ENCODE measurements at places on chromosomes 2 and 18.

DNA sequence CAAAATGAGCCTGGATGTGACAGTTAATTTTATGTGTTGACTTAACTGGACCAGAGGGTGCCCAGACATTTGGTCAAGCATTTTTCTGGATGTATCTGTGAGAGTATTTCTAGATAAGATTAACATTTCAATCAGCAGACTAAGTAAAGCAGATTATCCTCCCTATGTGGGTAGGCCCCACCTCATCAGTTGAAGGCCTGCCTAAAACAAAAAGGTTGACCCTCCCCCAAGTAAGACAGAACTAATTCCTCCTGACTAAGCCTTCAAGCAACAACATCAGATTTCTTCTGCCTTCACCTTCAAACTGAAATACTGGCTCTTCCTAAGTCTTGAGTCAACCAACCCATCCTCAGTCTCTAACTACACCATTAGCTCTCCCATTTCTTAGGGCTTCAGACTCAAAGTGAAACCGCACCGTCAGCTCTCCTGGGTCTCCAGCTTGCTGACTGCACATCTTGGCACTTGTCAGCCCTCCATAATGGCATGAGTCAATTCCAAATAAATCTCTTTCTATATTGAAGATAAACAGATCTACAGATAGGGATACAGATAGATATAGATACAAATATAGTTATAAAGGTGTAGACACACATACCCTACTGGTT lies 47.9 kb downstream of the MEMO1 start:
- DNase-seq = no peak

- no peak for DNase-seq
These were observed 22.7 kb downstream of the BCL11A start for GRCh38 chr2:60530660-60531281.

- no peak for DNase-seq
These were observed 9.6 kb upstream of the MMADHC start for GRCh38 chr2:149597050-149597667.

DNA sequence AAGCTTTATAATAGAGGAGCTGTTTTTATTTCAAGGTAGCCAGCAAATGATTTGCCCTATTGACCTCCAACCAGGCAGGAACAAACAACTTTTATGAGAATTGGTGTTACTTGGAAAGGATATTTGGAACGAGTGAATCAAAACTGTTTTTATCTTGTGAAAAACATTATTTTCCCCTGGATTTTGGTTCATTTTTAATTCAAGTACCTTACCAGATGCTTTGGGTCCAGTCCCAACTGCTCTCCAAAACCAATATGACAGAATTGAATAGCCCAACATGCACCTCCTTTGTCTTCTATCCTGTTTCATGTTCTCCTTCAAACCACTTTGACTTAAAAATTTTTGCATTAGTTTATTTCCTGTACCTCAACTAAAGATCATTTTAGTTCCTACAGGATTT lies 178.6 kb upstream of the RBMS1 start:
- DNase-seq = no peak

DNA sequence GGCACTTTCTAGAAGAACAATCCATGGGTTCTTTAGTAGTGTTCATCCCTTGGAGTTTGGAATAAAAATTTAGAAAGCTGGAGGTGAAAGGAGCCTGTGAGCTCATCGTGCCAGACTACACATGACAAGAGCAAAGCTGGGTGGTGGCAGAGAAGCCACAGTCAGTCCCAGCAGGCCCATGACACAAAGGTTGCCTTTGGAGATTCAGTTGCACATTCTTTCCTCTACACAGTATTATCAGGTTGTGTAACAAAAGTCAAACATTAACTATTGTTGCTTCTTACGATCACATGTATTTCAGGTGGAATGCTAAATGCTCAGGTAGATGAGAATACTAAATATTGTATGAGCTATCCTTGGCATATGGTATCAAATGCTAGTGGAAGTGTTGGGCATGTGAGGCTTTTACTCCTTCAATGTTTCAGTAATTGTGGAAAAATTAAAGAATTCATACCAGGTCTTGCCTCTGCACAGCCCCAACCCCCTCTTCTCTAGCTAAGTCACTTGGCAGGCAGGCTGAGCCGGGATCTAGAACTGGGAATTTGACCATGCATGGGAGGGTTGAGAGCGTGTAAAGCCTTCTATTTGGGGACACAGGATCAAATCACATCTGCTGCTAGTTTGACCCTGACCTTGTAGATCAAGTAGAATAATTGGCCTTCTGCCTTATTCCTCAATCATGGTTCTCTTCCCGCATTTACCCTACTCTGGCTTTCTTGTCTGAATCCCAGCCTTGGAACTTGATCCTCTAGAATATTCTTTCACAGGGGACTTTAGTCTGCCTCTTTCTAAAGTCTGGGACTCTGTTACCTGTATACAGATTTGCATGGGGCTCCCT lies 230.9 kb downstream of the GCA start:
- DNase-seq = no peak

DNA sequence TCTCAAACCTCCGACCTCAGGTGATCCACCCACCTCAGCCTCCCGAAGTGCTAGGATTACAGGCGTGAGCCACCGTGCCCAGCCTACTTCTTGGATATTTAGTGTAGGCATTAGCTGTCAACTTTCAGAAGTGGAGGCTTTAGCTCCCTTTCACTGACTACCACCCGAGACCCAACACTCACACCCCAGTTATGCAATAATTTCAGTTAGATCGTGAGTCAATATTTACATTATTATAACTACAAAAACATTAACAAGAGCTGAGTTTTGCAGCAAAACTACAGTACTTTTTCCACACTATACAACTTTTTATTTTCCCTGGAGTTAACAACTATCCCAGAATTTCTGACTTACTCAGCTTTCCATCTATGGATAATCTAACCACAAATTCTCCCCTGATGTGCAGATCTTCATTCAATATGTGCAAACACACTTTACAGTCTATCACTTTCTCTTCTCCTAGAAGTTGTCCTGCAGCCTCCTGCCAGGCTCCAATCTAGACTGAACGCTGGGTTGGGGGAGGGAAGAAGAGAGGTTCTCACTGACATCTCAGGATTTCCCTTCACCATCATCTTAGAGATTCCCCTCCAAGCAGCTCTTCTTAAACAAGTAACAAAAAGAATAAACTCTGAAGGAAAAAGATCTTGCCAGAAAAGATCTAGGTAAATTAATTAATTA lies 10.1 kb downstream of the TBC1D8 start:
- no peak for DNase-seq

GRCh38 chr18:69158944-69159343 lies 241.7 kb upstream of the DOK6 start:
- no peak for DNase-seq

DNA sequence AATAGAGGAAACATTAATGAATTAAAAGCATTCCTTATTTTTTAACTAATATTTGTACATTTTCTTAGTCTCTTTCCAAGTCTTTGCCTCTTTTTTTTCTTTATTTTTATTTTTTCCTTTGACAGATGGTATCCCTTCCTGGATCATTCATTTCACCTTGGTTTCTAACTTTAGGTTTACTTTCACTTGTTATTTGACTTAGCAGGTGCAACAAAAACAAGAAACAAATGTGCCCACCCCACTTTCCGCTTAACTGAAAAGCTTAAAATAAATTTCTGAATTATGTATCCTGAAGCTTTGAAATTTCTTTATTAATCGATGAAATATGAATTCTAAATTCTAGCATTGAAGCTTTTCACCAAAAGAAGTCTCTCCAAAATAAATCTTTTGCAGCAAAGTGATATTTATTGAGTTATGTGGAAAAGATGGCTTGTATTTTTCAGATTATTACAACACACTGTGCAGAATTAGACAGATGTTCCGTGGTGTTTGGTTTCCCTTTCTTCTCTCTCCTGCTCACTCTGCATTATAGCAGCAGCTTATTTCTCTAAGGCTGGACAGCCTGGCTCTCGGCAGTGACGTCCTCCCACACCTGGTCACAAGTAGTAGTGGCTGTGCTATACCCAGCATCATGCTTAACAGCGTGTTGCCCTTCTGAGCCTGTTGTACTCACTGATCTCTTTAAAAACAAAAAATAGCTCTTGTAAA lies 99.1 kb upstream of the ZNF397 start:
- DNase-seq = no peak

DNA sequence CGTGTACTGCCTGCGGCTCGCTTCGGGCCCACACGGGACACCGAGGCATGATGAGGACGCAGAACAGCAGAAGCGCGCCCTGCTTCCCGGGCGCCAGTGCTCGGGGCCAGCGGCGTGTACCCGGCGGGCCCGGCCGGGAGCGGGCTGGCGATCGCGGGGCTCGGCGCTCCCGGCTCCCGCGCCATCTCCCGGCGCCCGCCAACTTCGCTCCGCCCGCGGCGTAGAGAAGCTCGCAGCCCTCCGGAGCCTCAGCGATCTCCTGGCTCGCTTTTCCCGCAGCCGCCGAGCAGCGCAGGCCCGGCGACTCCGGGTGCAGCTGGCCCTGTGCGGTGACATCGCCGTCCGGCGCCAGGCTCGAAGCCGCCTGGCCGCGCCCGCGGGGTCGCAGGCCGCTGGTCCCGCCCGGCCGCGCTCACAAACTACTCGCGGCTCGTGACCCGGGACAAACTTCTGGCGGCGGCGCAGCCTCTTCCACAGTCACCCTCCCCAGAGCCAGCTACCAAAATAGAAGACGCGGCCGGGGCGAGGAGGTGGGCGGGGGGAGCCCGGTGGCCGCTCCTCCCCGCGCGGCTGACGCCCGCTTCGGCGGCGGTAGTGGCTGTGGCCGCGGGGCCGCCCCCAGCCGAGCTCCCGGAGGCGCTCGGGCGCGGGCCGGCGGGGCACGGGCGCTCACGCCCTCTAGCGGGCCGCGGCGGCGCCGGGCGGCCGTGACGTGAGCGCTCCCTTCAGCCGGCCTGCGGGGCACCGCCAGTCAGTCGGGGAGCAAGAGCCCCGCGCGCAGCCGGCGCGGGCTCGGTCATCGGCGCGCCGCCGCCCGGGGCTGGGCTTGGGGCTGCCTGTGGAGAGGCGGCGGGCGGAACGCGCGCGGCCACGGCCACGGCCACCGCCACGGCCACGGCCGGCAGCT lies at the start of gene PTPRM:
TSS of gene PTPRM (plus strand) at position 750 of the 907 bp plus-strand sequence. CDS start 503 bp downstream, outside the sequence.
- DNase-seq = peak; percentile 21

DNA sequence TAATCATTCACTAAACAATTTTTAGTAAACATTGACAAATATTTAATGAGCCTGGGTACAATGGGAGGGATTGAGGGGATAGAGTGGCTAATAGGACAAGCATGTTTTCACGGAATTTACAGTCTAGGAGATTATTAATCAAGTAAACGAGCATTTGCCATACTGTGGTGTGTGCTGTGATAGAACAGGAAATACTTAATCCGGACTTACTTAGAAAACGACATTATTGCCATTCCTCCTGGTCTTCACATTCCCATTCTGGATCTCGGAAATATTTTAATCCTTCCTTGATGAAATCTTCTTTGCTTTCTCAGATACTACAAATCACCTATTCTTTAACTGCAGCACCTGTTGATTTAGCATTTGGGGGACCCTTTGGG lies 905 bp downstream of the TTLL4 start:
- no peak for DNase-seq

DNA sequence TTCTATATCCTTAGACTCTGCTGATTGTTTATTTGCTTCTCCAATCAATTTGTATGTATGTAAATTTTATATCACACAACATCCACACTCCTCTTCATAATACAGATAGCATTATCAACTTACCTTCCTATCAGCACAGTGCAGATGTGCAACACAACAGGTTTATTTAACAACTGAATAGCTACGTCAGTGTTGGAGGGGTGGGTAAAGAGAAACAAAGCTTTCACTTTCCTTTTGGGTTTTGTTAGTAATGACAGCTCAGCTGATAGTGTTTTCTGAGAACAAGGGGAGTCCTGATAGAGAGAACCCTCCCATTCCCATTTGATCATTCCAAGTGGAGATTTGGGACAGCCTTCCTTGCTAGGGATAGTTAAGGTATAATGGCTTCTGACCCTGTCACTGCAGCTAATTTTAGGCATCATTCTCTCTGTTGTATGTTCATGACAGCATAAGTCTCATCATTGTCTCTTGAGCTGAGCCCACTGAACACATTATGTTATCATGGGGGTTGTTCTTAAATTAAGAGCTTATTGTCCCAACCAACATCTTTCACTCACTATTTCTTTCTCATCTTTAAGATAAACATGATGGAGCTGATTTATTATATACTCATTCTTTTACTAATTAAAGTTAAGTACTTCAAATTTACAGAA lies 227.7 kb downstream of the GPD2 start:
- no peak for DNase-seq

GRCh38 chr18:54531402-54532065 lies 59.5 kb upstream of the DYNAP start:
- DNase-seq = no peak

- no peak for DNase-seq
These were observed 883.7 kb downstream of the CPS1 start for GRCh38 chr2:211440107-211440506.

DNA sequence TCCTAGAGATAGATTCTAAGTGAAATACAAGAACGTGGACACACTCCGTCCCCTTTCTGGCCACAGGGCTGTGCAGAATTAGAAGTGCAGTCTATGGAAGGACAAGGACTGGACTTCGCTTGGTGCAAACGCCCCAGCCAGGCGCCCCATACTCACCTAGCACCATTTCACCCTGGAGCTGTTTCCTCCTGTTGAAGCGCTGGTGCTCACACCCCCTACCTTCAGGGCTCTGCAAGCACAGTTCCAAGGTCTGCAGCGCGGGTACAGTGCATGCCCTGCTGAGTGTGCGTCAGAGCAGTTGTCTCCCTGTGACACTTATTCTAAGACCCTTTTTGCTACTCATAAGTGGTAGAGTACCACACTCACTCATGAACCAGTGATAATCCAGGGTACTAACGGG lies 3.0 kb downstream of the HPCAL1 start:
- DNase-seq = no peak

DNA sequence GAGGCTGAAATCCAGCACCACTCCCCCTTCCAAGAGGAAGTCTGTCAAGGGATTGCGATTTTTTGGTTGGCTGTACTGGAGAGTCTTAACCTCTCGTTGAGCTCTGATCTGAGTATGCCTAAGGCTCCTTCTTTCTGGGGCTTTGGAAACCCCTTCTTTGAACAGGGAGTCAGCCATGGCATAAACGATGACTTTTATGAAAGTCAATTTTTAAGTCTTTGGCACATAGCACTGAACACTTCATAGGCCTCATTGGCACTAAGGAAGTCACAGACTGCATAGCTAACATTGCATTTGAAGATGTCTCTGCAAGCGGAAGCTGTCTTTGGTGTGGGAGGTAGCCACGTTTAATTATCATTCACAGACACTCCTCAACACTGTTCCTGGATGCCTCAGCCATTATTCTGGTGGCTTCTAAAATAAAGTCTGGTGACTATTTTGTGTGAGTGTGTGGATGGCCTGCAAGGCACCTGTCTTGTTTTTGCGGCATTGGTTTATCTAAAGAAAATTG lies 148.2 kb upstream of the NCK2 start:
- DNase-seq = no peak

GRCh38 chr18:57438743-57439608 lies 3.8 kb downstream of the ONECUT2 start:
- no peak for DNase-seq

- no peak for DNase-seq
These were observed 243.3 kb upstream of the NCKAP5 start for GRCh38 chr2:133811409-133812125.

Data from stimulated activated CD4-positive, alpha-beta T cell treated with anti-CD3 and anti-CD28 coated beads, TNF-alpha, amount 100 ng/mL, for 1 hour (primary cell).